ENCODE measurements at places on chromosomes 2 and 18.

- no peak for DNase-seq
Observed at GRCh38 chr18:9273221-9273620, 61.4 kb upstream of the TWSG1 start.

DNA sequence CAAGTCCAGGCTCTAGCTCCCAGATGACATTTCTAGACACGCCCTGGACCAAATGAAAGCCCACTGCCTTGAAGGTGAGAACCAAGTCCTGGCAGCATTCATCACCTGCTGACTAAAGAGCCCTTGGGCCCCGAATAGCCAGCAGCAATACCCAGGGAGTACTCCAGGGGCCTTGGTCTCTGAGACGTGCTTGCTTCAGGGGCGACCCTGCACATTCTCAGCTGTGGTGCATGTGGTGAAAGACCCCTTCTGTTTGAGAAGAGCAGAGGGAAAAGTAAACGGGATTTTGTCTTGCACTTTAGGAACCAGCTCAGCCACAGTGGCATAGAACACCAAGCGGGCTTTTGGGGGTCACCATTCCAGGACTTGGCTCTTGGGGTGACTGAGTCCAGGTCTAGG is 260.5 kb upstream of the MYT1L start:
- DNase-seq = no peak

DNA sequence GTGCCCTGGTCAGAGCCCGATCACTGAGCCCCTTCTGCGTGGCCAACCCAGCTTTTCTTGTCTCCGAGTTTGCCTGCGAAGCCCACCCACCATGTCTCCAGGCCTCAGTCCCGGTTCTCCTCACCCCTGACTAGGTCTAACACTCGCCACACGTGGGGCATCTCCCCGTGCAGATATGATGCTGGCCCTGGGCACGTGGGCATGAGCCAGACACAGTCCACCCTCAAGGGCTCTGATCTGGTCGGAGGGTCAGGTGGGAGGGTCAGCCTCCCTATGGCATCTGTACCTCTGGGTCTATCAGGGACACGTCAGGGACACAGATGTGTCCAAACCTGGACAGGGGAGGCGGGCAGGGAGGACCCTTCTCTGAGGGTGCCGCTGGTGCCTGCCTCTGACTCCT is 95.4 kb downstream of the RHOB start:
- DNase-seq = no peak

GRCh38 chr2:28639836-28640235 is 111.8 kb upstream of the PPP1CB start:
- DNase-seq = no peak

DNA sequence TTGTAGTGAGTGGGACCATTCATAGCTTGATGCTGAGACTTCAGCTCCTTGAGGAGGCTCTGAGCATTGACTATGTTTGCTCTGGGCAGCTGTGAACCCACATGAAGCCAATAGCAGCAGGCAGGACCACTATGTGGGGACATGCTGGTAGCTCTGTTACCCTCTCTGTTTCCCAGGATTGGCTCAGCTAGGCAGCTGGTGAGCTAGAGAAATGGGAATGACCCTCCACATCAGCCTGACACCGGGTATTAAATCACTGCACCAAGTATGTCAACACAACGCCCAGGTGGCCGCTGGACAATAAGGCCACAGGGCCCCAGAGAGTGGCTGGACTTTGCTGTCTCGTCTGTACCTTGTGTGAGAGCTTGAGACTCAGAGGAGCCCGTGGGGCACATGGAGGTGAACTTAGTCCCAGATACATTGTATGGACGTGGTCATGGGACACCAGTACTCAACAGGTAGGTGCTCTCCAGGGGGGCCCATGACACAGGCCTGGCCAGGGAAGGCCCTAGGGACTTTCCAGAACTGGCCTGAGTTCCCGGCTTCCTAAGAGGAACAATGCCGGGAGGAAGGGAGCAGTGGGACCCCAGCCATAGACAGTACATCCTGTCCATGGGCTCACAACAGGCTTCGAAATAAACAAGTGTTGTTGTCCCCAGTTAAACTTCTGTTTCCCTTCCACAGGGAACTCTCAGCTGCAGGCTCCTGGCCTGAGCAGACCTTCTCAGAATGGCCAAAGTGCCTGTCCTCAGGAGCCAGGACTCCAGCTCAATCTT is 35.2 kb downstream of the HS1BP3 start:
- DNase-seq = no peak

DNA sequence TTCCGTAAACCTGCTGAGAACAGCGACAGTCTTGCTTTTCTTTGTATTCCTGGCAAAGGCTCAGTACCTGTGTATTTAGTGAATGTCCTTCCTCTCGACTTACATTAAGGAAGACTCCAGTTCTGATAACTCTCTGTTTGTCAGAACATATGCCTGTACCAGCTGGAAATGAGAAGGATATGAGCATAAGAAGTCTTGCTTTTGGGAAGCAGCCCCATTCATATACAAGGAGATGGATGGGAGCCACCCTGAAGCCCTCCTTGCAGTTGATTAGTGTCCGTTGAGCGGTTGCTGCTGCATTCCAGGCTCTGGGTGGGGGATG is 59.8 kb downstream of the SH3BP4 start:
- DNase-seq = no peak

DNA sequence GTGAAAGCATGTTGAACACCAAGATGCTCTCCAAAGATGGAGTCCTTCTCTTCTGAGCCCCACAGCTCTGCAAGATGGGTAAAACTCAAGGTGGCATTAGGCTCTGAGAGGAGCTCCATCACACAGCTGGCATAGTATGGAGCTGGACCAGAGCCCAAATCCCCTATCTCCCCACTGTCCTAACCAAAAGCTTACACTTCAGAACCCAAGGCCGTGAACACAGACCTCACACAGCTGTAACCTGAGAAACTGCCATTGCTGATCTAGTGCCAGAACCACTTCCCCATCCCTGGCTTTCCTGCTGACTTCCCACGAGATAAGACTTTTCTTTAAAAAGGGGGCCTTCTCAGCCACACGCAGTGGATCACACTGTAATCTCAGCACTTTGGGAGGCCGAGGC is 25.0 kb downstream of the TTC32 start:
- no peak for DNase-seq

GRCh38 chr2:231884438-231885140 is 41.6 kb downstream of the NPPC start:
- no peak for DNase-seq

DNA sequence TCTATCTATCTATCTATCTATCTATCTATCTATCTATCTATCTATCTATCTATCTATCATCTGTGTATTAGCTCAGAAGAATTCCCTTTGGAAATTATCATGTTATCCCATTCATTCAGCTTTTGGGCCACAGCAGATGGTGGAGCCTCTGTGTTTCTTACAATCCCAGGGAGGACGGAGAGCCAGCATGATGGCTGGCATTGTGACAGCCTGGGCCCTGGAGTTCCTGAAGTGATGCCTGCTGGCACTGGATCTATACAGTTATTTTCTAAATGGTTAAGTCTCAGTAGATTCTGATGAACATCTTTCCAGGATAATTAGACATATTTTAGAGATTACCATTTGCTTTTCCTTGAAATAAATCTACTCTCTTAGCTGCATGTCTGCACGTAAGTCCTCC is 385.4 kb upstream of the NXPH2 start:
- no peak for DNase-seq

GRCh38 chr2:192073878-192074277 is 120.9 kb downstream of the TMEFF2 start:
- no peak for DNase-seq

- no peak for DNase-seq
Observed at GRCh38 chr2:136361521-136361920, 243.6 kb upstream of the CXCR4 start.

- no peak for DNase-seq
Observed at GRCh38 chr2:204228169-204228886, 291.8 kb downstream of the ICOS start.

DNA sequence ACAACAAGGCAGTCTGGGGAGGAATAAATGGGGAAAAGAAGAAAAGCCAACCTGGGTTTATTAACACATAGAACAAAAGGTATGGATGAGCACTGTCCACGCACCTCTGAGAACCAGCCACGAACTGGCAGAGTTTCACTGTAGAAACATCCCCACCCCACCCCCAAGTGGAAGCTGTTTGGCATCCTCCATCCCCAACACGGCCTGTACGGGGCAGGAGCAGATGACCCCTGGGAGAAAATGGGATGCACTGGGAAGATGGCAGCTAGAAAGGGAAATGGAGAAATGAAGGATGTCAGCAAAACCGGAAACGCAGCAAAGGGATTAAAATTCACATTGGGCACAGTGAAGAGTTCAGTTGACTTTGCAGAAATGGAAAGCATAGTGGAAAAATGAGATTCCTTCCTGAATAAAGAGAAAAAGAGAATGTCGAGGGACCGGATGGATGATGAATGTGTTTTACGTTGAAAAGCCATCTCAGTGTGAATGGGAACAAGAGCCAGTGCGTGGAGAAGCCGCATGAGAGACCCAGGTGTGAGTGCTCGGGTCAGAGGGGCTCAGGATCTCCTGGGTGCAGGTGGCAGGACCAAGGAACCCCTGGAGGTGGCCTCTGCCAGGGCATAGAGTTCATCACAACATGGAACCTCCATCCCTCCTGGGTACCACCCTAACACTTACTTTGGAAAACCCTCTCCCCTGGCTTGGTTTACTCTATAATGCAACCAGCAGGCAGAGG is 247.0 kb downstream of the ALPK2 start:
- DNase-seq = no peak

- DNase-seq = no peak
Observed at GRCh38 chr2:39615675-39616074, 50.0 kb upstream of the TMEM178A start.

DNA sequence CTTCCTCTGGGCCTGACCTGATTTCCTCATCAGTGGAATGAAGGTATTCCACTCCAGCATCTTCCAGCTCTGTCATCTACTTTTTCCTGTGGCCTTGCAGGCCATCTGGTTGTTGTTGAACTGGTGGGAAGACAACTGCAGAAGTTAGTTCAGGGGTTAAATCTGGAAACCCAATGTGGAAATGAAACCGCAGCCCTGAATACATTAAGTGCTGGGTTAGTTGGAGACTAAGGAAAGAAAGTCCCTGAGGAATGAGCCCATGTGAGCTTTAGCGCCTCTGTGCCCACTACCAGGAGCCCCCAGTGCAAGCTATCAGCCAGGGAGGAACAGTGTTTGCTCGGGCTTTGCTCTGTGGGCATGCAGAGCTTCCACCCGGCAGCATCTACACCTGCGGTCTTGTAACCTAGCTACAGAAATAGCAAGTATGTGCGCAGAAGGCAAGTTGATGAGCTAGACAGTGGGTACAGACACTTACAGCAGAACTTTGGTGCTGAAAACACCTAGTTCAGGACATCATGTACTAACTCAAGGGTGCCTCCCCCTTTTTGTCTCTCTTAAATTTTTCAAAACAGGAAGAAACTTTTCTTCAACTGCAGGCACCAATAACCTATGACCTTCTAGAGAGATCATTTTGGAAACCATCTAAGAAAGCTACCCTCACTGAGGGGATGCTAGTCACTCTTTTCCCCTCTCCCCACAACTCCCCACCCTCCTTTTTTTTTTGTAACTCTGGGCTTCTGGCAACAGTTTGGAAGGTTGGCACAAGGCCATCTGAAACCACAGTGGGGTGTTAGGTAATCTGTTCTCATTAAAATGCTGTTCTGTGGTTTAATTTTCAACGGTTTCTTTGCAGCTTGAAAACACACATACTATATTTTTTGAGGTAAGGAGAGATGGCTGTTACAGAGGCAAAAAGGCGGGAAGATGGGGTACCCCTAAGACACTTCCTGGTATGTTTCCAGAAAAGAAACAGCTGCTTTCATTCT is 18.3 kb upstream of the CXCR4 start:
- DNase-seq = peak; percentile 26

- no peak for DNase-seq
Observed at GRCh38 chr2:101900375-101900774, 91.4 kb upstream of the IL1R2 start.

GRCh38 chr18:6627645-6628044 is 101.9 kb upstream of the ARHGAP28 start:
- DNase-seq = peak; percentile 12

GRCh38 chr2:143617803-143618415 is 488.7 kb downstream of the ARHGAP15 start:
- no peak for DNase-seq

DNA sequence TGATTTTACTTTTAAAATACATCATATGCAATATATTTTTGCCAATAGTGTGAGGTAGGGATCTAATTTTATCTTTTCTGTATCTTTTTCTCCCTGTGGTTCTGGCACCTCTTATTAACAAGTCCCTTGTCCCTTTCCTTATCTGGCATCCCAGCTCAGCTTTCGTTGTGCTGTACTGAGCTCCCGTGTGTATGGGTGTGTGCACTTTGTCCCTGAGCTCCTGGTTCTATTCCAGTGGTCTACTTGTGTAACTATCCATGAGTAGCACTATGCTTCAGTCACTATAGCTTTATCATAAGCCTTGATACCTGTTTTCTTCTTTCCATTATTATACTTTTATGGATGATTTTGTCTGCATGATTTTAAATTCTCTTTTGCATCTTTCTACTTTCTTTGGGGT is 401.4 kb upstream of the POU3F3 start:
- no peak for DNase-seq

- peak; percentile 67 for DNase-seq
Observed at GRCh38 chr2:210913461-210913860, 357.1 kb downstream of the CPS1 start.

DNA sequence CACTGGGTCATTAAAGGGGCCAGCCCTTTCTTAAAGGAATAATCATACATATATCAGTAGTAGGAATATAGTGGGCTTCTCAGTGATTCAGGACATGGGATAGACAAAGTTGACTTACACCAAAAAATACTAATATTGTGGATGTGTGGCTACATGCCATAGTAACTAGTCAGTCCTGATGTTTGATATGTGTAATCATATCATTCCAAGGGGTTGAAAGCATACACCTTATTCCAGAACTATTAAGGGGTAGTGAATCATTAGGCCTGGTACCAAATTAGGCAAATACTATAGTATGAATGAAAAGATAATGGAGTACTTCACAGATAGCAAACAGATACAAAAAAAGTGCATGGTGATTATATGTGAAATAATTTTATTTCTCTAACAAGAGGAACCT is 814.9 kb upstream of the NRXN1 start:
- no peak for DNase-seq

DNA sequence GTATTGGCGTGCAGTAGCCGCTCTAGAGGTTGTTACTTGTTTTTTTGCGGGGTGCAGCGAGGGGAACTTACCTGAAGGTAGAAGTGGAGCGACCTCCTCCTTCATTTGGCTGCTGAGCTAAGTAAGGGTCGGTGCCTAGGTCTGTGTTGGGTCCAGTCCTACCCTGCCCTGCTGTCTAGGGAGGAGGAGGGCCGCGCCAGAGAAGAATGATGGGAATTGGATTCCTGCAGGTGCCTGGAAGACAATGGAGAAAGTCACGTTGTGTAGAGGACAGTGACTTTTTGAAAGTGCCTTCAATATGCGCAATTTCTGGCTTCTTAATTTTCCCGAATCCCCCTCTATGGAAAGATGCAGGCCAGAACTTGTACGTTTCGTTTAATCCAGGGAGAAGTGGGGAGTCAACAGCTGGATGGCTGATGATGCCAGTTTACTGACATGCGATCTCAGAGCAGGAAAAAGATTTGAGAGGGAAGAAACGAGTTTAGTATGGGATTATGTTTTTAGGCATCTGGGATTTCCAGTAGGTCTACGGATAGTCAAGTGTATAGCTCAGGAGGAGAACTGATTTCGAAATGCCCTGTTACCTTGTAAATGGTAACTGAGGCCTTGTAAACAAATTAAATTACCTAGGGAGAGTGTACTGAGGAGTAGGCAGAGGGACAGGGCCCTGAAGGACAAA is 653 bp downstream of the MRPS9 start:
- DNase-seq = no peak

GRCh38 chr2:210456571-210456970 is 20.0 kb downstream of the LANCL1 start:
- no peak for DNase-seq
